ENCODE measurements at places on chromosomes 13 and 19.

DNA sequence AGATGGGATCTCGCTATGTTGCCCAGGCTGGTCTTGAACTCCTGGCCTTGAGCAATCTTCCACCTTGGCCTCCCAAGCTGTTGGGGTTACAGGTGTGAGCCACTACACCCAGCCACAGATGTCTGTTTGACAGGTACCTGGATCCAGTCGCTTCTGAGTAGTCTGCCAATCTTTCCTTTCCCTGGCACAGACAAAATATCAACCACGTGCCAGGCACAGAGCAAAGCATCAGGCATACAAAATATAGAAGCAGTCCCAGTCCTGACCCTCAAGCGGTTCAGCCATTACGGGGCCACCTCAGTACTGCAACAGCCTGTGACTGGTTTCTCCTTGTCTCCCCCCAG, 3.8 kb downstream of the ELAVL1 start:
- DNase-seq = no peak

DNA sequence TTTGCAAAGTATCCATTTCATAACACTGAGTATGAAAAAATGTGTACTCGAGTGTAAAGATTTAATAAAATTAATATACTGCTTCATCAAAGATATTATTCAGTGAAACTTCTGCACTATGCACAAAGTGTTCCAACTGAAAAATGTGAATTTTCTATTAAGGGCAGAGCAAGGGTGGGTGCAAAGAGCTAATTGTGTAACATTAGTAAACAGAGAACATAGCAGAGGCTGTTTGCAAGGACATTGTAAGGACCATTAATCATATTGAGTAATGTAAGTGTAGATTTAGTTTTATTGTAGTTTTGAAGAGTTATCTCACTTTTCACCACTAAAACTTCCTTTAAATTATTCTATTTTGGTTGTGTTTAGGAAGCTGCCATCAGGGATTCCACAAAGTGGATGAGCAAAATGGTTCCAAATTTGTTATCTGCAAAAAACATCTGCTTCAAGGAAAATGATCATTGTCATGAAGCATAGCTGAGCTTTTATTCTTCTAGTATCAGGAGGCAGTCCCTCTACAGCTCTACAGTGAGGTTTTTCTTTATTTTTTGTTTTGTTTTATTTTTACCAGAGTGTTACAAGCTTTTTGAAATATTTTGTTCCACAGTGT, 1375.4 kb downstream of the SLITRK1 start:
- DNase-seq = no peak

DNA sequence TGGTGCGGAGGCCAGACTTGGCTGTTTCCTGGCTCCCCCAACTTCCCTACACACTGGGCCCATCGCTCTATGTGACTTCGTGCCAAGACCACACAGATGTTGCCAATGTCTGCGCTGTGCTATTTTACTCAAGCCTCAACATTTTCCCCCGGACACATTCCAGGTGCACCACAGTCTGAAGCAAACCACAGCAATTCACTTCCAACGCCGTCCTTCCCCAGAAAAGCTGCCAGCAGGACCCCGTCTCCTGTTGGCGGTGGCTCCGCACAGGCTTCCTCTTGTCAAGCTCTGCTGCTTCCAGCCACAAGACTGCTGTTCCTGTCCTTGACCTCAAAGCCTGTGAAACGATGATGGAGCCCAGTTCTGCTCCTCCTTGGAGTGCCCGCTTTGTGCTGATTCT, 100.7 kb downstream of the CRYL1 start:
- no peak for DNase-seq

- DNase-seq = no peak
Measured at GRCh38 chr19:369256-369655, 24.7 kb upstream of the MIER2 start.

DNA sequence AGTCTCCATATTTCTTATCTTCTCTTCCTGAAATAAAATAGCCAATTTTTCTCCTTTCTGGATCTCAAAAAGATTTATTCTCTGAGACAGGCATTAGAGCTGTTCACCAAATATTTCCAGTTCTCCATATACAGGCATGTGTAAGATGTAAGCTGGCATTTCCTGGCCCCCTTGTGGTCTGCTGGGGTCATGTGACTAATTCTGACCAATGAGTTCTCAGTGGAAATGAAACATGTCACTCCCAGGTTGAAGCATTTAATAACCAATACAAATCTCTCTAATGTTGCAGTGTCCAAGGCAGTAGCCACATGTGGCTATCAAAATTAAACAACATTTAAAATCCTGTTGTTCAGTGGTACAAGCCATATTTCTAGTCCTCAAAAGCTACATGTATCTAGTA, 14.8 kb upstream of the CACNA1A start:
- no peak for DNase-seq

GRCh38 chr19:45110851-45111266, 17.9 kb downstream of the PPP1R37 start:
- no peak for DNase-seq

GRCh38 chr13:76594435-76594834, 291.8 kb downstream of the KCTD12 start:
- no peak for DNase-seq

DNA sequence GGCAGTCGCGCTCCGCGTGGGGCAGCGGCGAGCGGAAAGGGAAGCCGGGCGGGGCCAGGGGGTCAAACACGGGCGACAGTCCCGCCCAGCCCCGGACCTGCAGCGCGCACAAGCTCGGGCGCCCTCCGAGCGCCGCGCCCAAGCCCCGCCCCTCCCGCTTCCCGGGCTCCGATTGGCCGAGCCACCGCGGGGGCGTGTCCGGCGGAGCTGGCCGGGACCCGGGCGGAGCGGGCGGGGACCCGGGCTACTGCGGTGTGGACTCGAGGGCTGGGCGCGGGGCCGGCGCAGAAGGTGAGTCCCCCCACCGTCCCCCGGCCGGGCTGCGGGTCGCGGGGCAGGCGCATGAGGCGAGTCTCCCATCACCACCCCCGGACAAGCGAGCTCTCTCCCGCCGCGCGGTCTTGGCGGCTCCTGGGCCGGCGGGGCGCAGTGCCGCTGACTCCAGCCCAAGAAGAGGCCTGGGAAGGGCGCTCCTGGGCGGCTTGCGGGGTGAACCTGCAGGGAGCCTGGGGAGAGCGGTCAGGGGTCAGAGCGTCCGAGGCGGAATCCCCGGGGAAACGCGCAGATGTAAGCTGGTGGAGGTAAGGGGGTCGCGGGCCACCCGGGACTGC, at the start of gene PLEKHF1:
PLEKHF1 (plus strand) TSS at position 247 of the 611 bp plus-strand sequence. CDS start 8,379 bp downstream, outside the sequence.
- peak; percentile 88 for DNase-seq

GRCh38 chr13:110286833-110287819, 19.8 kb downstream of the COL4A1 start:
- DNase-seq = no peak

DNA sequence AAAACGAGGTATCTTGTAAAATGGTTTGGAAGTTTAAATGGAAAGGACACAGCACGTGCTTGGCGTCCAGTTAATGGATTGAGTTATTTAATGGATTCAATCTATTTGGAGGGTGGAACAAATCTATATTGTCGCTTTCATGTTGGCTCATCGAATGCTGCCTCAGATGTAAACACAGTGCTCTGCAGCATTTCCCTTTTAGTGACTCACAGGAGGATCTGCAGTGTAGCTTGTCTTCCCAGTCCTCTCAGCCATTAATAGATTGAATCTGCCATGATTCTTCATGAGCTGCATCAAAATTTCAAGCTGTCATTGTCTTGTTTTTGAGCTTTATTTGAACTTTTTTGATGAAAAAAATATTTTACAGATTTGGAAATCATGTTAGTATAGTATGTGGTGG, 44.7 kb downstream of the DHRS12 start:
- peak; percentile 79 for DNase-seq

DNA sequence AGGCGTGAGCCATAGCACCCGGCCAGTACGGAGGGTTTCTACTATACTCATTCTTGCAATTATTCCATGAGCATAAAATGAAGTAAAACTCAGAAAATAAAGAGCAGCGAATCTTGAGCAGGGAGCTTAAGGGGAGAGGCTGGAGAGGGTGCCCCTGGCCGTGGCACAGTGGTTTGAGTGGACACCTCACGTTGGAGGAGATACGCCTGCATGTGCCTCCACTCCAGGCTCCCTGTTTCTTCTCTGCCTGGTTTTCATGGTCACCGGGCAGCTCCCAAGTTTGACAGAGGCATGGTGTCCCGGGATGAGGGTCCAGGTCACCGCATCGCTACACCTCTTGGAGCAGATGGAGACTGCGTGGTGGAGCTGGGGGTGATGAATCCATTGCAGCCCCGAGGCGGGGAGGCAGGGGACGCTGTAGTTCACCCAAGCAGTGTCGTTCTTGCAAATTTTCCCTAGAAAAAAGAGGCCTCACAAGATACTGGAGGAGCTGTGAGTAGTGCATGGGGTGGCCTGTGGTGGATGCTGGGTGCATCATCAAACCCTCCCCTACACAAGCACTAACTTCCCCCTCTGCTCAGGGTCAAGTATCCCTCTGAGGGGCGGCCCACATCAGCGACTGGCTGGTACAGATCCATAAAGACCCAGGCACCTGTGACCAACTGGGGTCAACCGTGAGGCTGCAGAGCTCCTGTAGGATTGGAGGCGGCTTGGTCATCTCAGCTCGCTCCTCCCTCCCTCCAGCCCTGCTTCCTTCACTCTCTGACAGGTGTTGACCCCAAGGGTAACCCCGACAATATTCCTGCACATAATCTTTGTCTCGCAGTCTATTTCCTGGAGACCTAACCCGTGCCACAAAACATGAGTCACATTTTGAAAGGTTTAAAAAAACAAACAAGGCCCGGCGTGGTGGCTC, 3.6 kb upstream of the MIER2 start:
- peak; percentile 51 for DNase-seq

DNA sequence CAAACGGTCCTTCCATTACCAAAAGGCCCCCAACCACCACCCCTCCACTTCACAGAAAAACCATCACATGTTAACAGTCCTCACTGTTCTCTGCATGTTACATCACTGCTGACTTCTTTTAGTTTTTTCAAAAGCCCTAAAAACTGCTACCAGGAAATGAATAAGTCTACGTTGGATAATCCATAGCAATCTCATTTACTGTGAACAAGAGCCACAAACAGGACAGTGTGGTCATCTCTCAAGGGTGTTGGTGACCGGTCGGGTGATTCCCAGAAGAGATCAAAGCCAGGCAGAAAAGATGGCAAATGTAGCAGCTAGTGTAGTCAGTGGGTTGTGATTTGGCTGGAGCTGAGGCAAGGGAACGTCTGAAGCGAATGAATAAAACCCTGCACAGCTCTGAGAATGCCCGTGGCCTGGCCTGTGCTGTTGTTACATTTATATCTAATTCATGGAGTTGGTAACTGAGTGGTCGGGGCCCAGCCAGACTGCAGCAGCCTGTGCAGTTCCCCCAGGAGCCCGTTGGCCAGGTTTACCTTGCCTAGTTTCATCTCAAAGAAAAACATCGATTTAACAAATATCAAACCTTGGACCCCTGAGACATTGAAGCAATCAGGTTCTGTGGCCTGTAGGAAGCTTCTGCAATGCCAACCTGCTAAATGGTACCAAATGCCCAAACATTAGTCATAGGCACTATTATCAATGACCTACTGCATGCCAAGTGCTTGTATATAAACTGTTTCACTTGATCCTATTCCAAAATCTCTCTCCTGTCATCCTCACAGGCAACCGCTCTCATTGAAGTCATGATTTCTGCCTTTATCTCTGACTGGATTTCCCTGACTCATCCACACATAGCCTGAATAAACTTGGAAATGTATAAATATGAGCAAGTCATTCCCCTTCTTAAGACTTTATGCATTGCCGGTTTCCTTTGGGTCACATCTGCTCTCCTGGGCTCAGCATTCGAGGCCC, 153.8 kb upstream of the SERP2 start:
- peak; percentile 26 for DNase-seq

- DNase-seq = no peak
Measured at GRCh38 chr19:43727593-43727853, 11.6 kb downstream of the IRGC start.

DNA sequence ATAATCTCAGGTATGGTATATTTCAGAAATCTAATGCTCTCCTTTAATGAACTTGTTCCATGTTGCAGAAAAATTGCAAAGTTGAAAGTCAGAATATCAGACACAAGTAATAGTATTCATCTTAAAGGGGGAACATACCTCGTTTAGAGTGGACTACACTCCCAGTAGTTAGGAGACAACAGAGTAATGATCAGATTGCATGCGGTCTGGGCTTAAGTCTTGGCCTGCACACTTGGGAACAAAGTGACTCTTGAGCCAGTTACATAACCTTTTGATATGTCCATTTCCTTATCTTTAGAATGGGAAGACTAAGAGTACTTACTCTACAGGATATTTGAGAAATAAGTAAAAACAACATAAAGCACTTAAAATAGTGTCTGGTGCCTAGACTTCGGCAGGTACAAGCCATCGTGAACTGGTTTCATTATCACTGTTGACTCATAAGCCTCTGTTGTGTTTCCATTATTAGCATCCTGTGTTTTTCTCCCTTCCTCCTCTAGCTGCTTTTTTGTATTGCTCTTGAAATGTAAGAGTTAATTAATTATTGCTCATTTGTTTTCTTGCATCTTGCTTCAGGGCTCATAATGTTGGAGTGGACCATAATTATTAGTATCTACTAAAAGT, 53.0 kb downstream of the DPY19L3 start:
- peak; percentile 40 for DNase-seq

GRCh38 chr19:39409208-39410016, 2.8 kb downstream of the ZFP36 start:
- peak; percentile 90 for DNase-seq

- DNase-seq = no peak
Measured at GRCh38 chr13:22189176-22190048, 518.5 kb downstream of the FGF9 start.

DNA sequence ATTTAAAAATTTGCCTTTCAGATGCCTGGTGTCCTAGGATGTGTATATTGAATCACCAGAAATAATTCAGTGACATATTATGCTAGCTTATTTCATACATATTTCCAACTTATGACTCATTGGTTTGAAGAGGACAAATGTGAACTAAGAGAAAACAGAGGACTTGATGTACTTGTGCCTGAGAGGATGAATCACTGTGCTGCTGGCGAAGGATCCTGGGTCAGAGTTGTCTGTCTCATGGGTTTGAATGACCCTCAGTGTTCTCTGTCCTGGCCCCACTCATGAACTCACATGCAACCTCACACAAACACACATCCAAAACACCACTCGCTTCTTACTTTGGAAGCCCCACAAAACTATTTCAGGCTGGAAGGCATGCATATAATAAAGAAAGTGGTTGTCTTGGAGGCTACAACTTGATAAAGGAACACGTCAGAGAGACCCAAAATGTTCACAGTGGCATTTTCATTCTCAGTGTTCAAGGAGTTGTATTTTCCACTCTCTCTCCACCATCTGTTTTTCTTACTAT, 129.0 kb upstream of the SPRY2 start:
- DNase-seq = peak; percentile 95

- peak; percentile 57 for DNase-seq
Measured at GRCh38 chr19:17671906-17672305, 16.2 kb downstream of the UNC13A start.

GRCh38 chr13:28981530-28981929, 161.4 kb downstream of the MTUS2 start:
- no peak for DNase-seq

Data from lung microvascular endothelial cell (primary cell).